ENCODE measurements at places on chromosomes 3 and 15.
A peak's percentile ranks its signal among the peaks of the same experiment; 100 is the strongest.

- DNase-seq: no peak
Measured at GRCh38 chr3:113423699-113424098, 17.6 kb downstream of the CFAP44 start.

DNA sequence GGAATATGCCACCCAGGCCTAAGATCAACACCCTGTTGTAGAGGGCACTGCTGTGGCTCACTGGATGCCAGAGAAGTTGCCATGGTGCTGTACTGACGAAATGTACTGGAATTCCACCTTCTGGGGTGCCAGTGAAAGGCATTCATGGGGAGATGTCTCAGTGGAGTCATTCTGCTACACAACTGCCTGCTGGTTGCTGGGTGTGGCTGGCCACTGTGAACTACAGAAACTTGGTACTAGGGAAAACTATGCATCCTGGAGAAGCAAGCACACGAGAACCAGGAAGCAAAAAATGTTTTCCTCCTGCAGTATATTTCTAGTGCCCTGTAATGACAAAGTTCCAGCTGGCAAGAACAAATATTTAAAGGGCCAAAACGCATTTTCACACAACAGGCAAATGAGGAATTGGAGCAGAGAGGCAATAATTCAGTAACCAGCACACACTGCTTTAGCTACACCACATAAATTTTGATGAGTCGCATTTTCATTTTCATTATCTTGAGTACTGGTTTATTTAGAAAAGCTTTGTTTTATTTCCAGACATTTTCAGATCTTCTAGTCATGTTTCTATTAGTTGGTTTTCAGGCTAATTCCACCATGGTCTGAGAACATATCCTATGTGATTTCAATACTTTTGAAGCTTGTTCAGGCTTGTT is 18.3 kb upstream of the RFX7 start:
- peak; percentile 19 for DNase-seq

GRCh38 chr3:10706156-10706739 is 109.8 kb upstream of the SLC6A11 start:
- no peak for DNase-seq

DNA sequence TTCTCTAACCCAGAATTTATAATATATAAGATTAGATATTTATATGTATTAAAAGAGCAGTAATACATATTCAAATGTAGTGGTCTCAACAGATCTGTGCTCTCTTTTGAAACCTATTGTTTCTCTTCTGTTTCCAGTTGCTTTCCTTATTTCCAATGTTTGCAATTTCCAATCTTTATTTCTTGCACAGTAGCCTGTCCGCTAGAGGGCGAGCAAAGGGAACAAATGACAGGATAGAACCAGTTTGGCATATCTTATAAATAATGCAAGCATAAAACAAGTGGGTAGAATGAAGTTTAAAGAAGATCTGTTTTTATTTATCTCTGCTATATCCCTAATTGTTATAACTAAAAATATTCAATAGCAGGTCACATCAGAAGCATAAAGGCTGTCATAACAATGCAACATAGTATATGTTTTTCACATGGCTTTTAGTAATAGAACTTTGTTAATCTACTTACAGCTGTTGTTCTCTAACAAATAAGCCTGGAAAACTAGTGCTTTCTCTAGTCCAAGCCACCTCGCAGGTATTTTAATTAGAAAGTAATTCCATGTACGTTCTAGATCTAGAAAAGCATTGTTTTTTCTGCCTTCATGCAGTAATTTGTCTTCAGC is 15.1 kb upstream of the TCAIM start:
- peak; percentile 65 for DNase-seq

- DNase-seq: no peak
Measured at GRCh38 chr3:157477441-157477840, 25.8 kb downstream of the VEPH1 start.

DNA sequence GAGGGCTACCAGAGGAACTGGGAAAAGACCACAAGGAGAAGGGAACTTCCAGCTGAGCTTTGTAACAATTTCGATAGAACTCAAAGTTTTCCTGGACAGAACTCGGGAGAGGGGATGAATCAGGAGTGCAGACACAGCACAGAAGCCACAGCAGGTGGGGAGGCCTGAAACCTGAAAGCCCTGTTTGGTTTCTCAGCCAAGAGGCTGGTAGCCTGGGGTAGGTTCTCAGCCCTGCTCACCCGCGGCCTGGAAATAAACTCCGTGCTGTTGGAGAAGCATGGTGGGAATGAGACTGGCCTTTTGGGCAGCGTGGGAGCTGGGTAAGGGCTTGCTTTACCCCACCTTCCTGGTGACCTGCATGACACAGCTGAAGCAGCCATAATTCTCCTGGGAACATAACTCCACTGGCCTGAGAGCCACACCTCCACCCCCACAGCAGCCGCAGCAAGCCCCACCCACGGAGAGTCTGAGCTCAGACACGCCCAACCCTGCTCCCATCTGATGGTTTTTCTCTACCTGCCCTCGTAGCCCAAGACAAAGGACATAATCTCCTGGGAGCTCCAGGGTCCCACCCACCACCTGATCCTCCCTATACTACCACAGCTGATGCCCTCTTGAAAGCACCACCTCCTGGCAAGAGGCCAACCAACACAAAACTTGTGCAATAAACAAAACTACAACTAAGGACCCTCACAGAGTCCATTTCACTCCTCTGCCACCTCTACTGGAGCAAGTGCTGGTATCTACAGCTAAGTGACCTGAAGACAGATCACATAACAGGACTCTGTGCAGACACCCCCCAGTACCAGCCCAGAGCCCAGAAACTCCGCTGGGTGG is 52.5 kb upstream of the CHRM5 start:
- no peak for DNase-seq
